Activated CD4-positive, alpha-beta memory T cell treated with anti-CD3 and anti-CD28 coated beads for 36 hours (primary cell): ENCODE measurements at places on chromosomes 3 and 15.

- no peak overlapping the region for H3K4me3 ChIP-seq
- H3K36me3 ChIP-seq: no peaks in the 10 kb centered on the region
- H3K4me1 ChIP-seq: no peaks in the 10 kb centered on the region
- H3K27me3 ChIP-seq: peaks cover 2% of the 10 kb centered on the region
- no peak for DNase-seq
- H3K27ac ChIP-seq: no peak overlapping the region
Observed at GRCh38 chr15:51321316-51321715, 17.1 kb downstream of the CYP19A1 start.

GRCh38 chr3:184604615-184605290, 43.2 kb downstream of the EPHB3 start:
- H3K27me3 ChIP-seq: peaks cover 41% of the 10 kb centered on the region
- no peaks in the 10 kb centered on the region for H3K36me3 ChIP-seq
- peaks cover 33% of the 10 kb centered on the region for H3K4me1 ChIP-seq

DNA sequence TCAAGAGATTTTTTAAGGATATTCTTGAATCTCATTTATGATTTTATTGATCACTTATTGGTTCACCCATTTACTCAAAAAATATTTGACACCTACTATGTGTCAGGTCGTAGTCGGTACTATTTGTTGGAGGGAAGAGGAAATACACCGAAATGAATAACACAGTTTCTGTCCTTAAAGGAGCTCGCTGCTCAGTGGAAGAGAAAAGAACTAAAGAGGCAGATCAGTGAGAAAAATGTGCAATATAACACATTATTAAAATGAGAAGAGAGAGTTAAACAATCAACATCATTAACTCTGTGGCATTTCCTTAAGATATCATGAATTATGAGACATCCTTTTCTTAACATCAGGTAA, 56.1 kb upstream of the ADAMTS9 start:
- no peak overlapping the region for H3K4me3 ChIP-seq
- DNase-seq: no peak
- H3K36me3 ChIP-seq: no peaks in the 10 kb centered on the region
- no peaks in the 10 kb centered on the region for H3K27me3 ChIP-seq

GRCh38 chr3:172708921-172709773, 1.7 kb downstream of the NCEH1 start:
- no peaks in the 10 kb centered on the region for H3K27me3 ChIP-seq
- peaks cover 19% of the 10 kb centered on the region for H3K4me1 ChIP-seq
- H3K4me3 ChIP-seq: peak overlapping the region; percentile 4
- no peak for DNase-seq
- H3K27ac ChIP-seq: no peak overlapping the region
- no peaks in the 10 kb centered on the region for H3K36me3 ChIP-seq

GRCh38 chr15:77014132-77015081, 19.5 kb downstream of the PSTPIP1 start:
- peaks cover 35% of the 10 kb centered on the region for H3K36me3 ChIP-seq
- peak overlapping the region; percentile 73 for H3K4me3 ChIP-seq
- H3K27me3 ChIP-seq: peaks cover 1% of the 10 kb centered on the region
- H3K4me1 ChIP-seq: peaks cover 88% of the 10 kb centered on the region
- peak overlapping the region; percentile 83 for H3K27ac ChIP-seq

DNA sequence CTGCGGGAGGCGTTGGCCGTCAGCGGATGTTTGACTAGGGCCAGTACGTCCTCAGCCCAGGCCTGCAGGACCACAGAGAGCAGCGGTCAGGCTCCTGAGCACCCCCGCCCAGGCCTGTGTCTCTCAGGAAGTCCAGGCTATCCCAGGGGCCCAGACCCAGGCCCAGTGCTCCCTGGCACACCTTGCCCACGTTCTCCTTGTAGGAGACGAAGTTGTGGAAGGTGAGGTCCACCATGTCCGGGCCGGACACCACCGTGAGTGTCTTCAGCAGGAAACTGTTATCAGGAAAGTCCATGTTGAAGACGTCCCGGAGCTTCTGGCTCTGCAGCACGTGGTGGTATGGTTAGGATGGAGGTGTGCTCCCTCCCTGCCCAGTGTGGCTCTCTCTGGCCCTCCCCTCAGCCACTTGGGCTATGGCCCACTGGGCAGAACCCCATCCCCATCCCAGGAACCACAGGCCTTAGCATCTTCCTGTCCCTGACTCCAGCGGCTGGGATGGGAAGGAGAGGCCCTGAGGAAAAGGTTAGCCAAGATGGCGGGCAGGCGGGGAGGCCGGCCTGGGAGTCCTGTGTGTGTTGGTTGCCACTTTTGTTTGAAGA, 5.3 kb downstream of the PLCB2 start:
- H3K4me1 ChIP-seq: peaks cover 11% of the 10 kb centered on the region
- no peak overlapping the region for H3K27ac ChIP-seq
- no peak overlapping the region for H3K4me3 ChIP-seq
- DNase-seq: no peak
- H3K27me3 ChIP-seq: no peaks in the 10 kb centered on the region

- H3K4me3 ChIP-seq: no peak overlapping the region
- no peaks in the 10 kb centered on the region for H3K4me1 ChIP-seq
- no peaks in the 10 kb centered on the region for H3K36me3 ChIP-seq
- no peak for DNase-seq
Observed at GRCh38 chr3:131553495-131554247, 50.9 kb upstream of the MRPL3 start.

GRCh38 chr3:42177801-42178150, 86.6 kb downstream of the TRAK1 start:
- peaks cover 13% of the 10 kb centered on the region for H3K4me1 ChIP-seq
- no peaks in the 10 kb centered on the region for H3K27me3 ChIP-seq
- H3K27ac ChIP-seq: no peak overlapping the region
- DNase-seq: no peak

GRCh38 chr3:5035692-5036391, 56.6 kb downstream of the BHLHE40 start:
- no peak overlapping the region for H3K4me3 ChIP-seq
- H3K27me3 ChIP-seq: no peaks in the 10 kb centered on the region
- no peaks in the 10 kb centered on the region for H3K36me3 ChIP-seq
- DNase-seq: no peak

- DNase-seq: peak; percentile 19
- H3K4me3 ChIP-seq: peak overlapping the region; percentile 78
- peak overlapping the region; percentile 46 for H3K27ac ChIP-seq
- no peaks in the 10 kb centered on the region for H3K27me3 ChIP-seq
- H3K4me1 ChIP-seq: peaks cover 28% of the 10 kb centered on the region
Observed at GRCh38 chr15:78265752-78266224, 1.4 kb downstream of the DNAJA4 start.

- H3K4me1 ChIP-seq: no peaks in the 10 kb centered on the region
- no peak overlapping the region for H3K4me3 ChIP-seq
- no peaks in the 10 kb centered on the region for H3K36me3 ChIP-seq
- no peaks in the 10 kb centered on the region for H3K27me3 ChIP-seq
Observed at GRCh38 chr3:76065964-76066363, 280.6 kb upstream of the ZNF717 start.

DNA sequence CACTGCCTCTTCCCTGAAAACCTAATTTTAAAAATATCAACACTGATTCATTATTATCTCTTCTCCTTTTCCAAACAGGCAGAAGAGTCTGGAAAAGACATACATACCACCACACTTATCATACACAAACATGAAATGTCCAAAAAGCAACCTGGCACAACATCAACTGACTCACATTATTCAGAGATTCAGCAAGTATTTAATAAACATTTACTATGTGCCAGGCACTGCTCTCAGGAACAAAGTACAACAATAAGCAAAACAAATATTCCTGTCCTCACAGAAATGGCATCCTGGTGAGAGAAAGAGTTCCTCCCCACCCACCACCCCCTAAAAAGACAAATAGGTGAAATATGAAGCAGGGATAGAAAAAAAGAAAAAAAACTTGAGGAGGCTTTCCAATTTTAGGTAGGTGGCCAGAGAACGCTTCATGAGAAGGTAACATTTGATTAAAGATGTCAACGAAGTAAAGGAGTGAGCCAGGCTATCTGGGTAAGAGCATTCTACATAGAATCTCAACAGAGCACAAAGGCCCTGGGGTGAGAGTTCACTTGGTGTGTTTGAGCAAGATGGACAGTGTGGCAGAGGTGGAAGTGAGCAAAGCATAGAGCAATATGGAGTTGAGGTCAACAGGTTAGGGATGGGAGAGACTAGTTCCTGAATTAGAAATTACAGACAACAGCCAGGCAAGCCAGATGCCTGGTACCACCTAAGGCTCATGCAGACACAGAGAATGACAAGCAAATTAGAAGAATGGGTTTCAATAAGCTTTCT, 141.7 kb downstream of the OSBPL10 start:
- no peaks in the 10 kb centered on the region for H3K36me3 ChIP-seq
- H3K27ac ChIP-seq: no peak overlapping the region
- H3K4me1 ChIP-seq: no peaks in the 10 kb centered on the region

DNA sequence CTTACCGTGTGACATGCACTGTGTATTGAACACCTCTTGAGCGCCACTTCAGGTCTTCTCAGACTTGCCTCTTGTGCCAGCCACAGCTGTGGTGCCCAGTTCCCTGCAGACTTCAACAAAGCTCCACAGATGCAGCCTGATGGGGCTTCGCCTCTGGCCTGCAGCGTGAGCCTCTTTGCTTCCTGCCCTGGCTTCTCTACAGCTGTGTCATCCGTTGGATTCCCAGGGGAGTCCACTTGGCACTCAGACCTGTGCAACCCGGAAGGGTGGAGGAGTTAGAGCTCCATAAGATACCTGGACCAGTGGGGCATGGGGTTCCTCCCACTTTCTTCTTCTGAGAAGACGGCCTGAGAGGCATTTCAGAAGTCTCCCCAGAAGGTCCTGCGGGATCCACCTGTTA, 57.7 kb upstream of the BNIP2 start:
- no peak for DNase-seq
- H3K27me3 ChIP-seq: peaks cover 2% of the 10 kb centered on the region
- no peaks in the 10 kb centered on the region for H3K36me3 ChIP-seq
- no peak overlapping the region for H3K27ac ChIP-seq
- H3K4me3 ChIP-seq: no peak overlapping the region

GRCh38 chr15:85974348-85974705, 105.3 kb upstream of the AGBL1 start:
- H3K4me1 ChIP-seq: no peaks in the 10 kb centered on the region
- no peaks in the 10 kb centered on the region for H3K36me3 ChIP-seq
- peaks cover 6% of the 10 kb centered on the region for H3K27me3 ChIP-seq
- no peak overlapping the region for H3K27ac ChIP-seq
- no peak overlapping the region for H3K4me3 ChIP-seq
